ENCODE measurements at places on chromosomes 1 and 21.

GRCh38 chr1:226531360-226532093 is 17.0 kb upstream of the STUM start:
- no peak for DNase-seq

- no peak for DNase-seq
These were observed 48.9 kb upstream of the PTGFR start for GRCh38 chr1:78441921-78442320.

DNA sequence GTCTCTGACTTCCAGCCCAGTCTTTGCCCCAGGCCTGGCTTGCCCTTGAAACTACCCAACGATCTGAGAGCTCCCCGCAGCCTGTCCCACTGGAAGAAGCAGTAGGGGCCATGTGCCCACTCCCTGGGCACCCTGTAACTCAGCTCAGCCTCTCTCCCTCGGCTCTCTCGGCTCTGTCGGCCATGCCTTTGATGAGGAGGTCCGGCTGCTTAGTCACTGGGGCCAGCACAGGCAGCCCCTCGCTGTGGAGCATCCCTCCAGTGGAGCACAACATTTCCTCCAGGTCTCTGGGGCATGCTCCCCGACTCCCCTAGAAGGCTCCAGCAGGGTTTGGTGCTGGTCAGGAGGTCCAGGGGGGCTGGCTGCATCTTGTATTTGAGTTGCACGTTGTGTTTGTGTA is 83.3 kb upstream of the DISP3 start:
- no peak for DNase-seq

- no peak for DNase-seq
These were observed 184.6 kb downstream of the KCNT2 start for GRCh38 chr1:196423612-196424011.

DNA sequence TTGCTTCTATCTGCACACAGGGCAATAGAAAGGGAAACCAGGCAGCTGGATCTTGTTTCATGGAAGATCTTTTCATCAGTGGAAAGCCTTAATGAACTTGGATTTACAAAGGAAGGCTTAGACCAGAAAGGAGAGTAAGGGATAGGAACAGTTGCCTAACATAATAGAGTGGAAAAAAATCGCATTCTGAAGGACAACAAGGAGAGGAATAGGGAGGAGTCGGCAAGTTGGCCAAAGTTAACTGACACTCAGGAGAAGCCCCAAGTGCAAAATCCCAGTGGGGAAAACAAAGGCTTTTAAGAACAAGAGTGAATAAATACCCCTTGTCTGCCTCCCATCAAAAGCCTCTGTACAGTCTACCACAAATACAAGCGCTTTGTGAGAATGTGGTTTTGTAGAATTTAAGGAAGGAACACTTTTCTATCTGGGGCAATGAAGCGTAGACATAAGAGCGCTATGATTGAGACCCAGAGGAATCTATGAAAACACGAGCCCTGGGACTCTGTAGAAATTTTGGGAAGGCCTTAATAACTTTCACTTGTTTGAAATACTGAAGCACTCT is 74.1 kb downstream of the ZNF648 start:
- DNase-seq: no peak

DNA sequence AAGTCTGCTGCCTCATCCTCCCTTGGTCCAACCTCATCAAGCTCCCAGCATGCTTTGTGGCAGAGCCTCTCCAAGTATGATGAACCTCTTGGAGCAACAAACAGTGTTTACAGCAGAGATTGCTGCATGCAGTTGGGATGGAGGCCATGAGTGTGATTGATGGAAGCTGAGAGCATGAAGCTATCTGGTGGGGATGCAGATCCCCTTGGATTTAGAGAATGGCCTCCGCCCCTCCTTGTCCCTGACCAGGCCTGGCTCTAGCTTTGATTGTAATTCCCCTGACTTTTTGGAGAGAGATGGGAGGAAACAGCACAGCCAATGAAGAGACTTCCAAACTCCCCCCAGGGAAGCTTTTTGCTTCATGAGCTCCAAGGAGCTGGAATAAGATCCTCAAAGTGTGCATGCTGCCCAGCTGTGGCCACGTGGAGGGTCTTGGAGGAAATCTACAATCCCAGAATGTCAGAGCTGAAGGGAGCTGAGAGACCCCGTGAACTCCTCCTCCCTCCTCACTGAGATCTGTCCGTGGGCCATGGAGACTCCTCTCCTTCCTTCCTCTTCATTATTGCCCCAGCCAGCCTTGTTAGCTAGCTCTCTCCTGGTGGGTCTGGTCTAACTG is 165.3 kb upstream of the USP24 start:
- DNase-seq: no peak

- DNase-seq: no peak
These were observed 216.6 kb upstream of the ZP4 start for GRCh38 chr1:238107322-238107721.

GRCh38 chr1:167412920-167413319 is 105.4 kb downstream of the CD247 start:
- DNase-seq: no peak

- no peak for DNase-seq
These were observed 17.1 kb downstream of the TTF2 start for GRCh38 chr1:117077267-117077666.

DNA sequence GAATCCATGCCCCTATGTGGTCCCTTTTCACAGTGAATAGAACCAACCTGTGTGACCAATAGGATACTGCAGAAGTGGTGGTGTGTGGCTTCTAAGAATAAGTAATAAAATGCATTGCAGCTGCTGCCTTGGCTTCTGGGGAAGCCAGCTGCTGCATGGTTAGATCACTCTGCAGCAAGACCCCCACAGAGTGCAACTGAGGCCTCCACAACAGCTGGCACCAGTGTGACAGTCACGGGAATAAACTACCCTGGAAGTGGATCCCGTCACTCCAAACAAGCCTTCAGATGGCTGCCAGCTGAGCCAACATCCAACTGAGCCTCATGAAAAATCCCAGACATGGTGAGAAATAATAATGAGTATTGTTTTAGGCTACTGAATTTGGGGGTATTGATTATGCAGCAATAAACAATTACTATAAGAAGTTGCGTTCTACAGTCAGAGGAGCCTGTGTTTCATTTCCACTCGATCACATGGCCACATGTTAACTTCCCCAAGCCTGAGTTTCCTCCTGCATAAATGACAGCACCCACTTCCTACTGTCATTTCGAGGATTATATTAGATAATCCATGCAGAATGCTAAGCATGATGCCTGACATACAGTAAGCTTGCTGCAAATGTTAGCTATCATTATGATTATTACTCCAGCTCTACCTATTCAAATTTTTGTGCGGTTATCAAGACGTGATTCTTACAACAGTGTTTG is 20.8 kb upstream of the COG2 start:
- DNase-seq: no peak

DNA sequence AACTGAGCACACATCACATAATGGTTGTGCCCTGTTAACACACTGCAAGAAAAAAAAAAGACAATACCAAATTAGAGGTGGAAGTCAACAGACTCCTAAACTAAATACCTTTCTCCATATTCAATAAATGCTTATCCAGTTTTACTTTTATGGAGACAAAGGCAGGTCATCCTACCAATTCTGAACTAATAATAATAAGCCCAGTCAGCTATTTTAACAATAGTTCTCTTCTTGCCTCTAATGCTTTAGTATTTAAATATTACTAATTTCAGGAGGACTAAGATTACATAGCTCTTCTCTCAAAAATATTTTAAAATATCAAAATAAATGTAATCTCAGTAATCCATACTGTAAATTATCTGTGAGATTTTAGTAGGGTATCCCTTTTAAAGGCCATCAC is 10.5 kb downstream of the COPA start:
- no peak for DNase-seq

DNA sequence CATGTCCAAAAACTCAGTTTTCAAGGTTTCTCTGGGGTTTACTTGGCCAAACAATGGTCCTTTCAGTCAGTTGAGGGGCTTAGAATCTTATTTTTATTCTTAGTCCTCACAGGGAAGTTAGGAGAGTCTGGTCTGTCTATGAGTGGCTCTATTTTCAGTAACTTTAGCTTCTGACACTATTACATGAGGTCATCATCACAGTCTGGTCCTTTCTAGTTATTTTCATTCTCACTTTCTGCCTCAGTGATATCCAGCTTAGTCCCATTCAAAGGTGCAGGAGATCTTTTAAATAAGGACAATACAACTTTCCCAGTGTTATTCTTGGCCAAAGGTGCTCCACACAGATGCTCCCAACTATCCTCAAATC is 30.0 kb upstream of the FGGY start:
- DNase-seq: no peak

- no peak for DNase-seq
These were observed 27.0 kb downstream of the DISC1 start for GRCh38 chr1:231653632-231654031.

DNA sequence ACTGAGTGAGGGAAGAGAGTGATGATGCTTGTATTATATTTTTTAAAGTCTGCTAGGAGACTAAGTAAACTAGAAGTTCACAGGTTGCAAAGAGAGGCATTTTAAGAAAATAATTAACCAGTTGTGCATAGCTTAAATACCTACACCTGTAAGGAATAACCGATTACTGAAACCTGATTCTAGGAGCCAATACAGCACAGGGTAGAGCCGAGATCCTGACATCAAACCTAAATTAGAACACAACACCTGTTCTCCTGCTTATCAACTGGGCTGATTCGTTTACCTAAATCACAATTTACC is 54.8 kb downstream of the EPRS1 start:
- no peak for DNase-seq

GRCh38 chr1:63255153-63255552 is 67.2 kb upstream of the FOXD3 start:
- DNase-seq: no peak

DNA sequence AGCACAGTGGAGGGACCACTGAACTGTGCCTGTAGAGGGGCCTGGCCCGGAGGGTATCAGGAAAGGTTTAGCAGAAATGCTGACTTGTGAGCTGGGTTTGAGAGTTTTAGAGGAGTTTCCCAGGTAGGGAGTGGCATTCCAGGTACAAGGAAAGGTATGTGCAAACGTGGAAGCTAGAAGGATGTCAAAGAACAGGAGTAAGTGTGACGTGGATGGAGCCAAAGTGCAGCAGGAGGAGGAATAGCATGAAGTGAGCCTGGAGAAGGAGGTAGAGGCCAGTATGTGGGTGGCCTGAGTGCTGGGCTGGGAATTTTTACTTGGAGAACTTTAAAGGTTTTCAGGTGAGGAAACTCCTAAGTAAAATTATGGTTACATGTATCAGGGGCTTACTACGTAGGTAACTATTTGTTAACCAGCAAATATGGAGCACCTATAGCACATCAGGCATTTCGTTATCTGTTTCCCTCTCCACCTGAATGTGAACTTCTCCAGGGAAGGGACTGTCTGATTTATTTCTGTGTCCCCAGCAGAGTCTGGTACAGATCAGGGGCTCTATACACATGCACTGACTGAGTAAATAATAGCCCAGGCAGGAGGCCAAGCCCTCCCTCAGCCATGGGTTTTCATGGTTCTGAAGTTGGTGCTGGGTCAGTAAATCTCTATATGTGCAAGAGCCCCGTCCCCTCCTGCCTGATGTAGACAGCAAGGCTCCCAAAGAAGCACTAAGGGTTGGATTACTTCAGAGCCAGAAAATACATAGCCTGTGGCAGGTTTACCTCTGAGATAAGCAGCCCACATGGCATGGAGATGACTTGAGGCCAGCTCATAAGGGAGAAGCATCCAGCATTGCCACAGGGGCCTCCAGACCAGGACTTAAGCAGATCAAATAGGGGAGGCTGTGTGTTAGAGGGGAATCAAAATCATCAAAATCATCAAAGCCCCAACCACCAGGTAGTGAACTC is 43.4 kb downstream of the CDCP2 start:
- no peak for DNase-seq

- DNase-seq: no peak
These were observed 537 bp upstream of the KLHL17 start for GRCh38 chr1:959731-960362.

GRCh38 chr1:227131193-227131592 is 187.1 kb downstream of the CDC42BPA start:
- DNase-seq: peak; percentile 11

DNA sequence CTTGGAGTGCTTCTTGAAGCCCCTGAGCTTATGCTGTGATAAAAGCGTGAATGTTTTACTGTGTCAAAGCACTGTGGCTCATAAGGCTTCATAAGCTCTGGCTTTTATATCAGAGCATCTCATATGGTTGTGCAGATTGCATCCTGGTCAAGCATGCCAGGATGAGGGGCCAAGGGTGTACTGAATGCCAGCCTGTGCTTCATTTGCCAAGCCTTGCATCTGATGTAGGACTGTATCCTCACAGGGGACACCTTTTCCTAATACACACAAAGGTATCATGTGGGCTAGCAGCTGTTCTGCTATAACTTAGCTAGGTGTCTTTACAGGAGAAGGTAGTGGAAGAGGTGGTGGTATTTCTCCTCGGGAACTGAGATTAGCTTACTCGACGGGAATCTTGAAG is 134.7 kb downstream of the ST6GALNAC3 start:
- peak; percentile 23 for DNase-seq

DNA sequence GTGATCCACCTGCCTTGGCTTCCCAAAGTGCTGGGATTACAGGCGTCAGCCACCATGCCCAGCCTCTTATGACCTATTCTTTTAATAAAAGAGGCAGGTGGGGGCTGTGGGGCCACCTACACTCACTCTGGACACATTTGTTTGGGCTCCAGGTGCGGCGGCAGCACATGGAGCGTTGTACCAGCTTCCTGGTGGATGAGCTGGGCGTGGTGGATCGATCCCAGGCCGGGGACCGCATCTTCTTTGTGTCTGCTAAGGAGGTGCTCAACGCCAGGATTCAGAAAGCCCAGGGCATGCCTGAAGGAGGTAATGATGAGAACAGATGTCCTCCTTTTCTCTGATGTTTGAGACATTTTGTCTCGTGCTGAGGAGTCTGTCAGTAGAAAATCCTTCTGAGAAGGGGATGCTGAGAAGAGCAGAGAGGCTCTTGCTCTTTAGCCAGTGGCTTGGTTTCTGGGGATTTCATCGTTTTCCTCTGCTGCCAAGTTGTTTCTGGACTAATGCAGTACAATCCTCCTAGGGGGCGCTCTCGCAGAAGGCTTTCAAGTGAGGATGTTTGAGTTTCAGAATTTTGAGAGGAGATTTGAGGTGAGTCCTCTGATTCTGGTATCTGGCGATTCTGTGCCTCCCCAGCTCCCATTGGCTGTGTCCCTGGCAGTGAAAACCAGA is 17.9 kb upstream of the MIIP start:
- peak; percentile 46 for DNase-seq

- DNase-seq: no peak
These were observed 4.7 kb upstream of the CD55 start for GRCh38 chr1:207316622-207317391.

DNA sequence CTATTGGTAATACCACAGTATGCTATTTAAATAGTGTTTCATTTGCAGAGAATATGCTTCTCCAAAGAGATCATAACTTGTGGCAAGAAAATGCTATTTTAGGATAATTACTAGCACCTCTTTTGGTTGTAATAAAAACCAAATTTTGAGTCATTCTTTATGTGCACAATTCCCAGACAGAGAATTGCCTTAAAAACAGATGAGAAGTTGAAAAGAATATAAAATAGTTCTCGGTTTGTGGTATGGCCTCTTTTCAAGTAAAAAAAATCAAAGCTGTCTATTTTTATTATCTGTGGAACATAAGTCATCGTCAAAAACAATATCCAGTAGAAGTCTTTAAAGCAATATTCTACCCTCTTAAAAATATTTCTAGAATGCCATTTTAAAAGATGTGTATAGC is 185.9 kb downstream of the GREM2 start:
- DNase-seq: no peak

GRCh38 chr1:233606813-233607212 is 7.1 kb upstream of the KCNK1 start:
- no peak for DNase-seq

- no peak for DNase-seq
These were observed 53.4 kb downstream of the WLS start for GRCh38 chr1:68178821-68179490.

GRCh38 chr21:31447505-31447904 is 103.4 kb upstream of the TIAM1 start:
- no peak for DNase-seq

- no peak for DNase-seq
These were observed 47.1 kb downstream of the DDAH1 start for GRCh38 chr1:85417876-85418275.
